ENCODE measurements at places on chromosomes 4 and X.

DNA sequence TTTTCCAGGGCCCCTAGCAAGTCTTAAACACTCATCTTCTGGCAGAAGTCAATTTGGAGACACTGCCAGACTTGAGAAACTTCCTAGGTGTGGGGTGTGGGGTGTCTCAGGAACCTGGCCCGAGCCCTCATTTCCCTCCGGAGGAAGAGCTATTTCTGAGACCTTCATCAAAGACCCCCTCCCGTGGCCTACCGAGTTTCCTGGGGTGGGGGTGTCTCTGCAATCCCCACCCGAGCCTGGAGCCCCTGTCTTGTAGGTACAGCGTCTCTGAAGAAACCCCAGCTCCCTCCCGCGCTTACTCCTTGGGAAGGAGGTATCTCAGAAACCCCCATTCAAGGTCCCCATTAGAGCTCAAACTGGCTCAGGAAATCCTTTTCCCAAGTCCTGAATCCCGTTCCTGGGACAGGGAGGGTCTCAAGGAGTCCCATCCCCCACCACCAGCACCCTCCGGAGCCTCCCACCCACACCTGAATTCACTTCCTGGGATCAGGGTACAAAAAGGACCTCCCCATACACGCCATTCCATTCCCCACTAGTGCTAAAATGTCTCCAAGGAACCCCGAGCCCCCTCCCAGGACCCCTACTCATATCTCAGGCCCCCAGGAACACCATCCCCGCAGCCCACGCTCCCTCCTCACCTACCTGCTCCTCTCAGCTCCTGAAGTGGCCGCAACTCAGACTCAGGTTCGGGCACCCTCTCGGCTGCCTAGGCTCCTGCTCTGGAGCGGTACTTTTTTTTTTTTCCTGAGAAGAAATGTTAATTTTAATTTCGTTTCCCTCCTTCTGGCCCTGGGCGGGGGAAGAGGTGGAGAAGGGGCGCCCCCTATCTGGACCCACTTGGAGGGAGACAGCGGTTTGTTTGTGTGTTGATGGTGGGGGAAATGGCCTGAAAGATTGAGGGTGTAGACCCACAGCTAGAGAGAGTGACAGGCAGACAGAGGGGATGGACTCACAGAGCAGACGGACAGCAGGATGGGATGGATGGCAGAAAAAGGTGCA is 1.1 kb downstream of the SLC38A5 start:
- DNase-seq = no peak

GRCh38 chr4:164536814-164537213 is 217.1 kb upstream of the SMIM31 start:
- no peak for DNase-seq

GRCh38 chr4:137359691-137360315 is 172.5 kb downstream of the PCDH18 start:
- DNase-seq = no peak

- DNase-seq = no peak
Measured at GRCh38 chr4:54726907-54727306, 69.2 kb downstream of the KIT start.

DNA sequence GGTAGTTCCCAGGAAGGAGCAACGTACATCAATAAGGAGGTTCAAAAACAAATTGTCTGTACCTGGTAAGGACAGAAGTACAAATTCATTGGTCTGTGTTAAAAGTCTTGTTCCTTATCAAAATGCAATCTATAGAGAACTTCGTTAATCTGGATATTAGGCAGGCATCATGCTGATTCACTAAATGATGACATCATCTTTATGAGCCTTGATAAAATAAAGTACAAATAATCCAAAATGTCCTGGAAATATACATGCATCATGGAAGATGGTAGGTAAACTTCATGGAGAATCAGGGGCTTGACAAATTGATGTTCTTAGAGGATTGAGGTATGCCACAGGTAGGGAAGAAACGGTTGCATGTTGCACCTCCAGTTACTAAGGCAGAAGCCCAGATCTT is 433.9 kb downstream of the TRIML1 start:
- no peak for DNase-seq

GRCh38 chr4:182107931-182108330 is 135.3 kb upstream of the TENM3 start:
- no peak for DNase-seq

Data from activated T-helper 1 cell treated with anti-CD3 and anti-CD28 coated beads, Interleukin-2, amount 50 U/mL, for 16 hours (primary cell).